Activated CD4-positive, alpha-beta T cell treated with anti-CD3 and anti-CD28 coated beads, Interleukin-2, amount 10 ng/mL, durations not matched to agents 7 days and 5 days (primary cell): ENCODE measurements at places on chromosomes 3 and 15. TPM values are rescaled to one million over a fixed set of nuclear protein-coding genes. Genes with fewer than 3 reads are reported as not detected.

DNA sequence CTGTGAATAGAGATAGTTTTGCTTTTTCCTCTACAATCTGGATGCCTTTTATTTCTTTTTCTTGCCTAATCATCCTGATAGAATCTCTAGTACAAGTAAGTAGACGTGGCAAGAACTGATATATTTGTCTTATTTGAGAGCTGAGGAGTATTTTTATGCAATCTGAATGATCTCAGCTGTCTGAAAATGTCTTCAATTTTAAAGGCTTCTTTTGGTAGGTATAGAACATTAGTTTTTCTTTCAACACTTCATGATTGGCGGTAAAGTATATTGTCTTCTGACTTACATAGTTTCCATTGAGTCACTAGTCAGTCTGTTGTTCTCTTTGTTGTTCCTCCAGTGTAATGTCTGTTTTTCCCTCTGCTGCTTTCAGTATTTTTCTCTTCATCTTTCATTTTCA, 31.3 kb downstream of the MGA start:
- no peak for DNase-seq

DNA sequence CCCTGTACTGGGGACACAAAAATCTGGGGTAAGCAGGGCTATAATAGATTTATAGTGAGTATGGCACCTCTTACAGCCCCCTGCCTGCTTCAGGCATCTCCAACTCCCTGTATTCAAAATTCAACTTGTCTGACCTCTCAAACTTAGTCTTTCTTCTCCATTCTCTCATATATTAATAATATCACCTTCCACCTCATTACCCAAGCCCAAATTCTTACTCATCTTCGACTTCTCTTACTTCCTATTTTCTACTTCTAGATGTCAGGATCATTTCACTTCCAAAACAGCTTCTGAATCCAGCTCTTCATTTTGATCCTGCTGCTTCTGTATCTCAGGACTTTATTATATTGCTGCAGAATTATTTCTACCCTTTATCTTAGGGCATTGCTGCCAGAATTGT, 290.7 kb downstream of the CHST2 start:
- DNase-seq: no peak

GRCh38 chr3:154015307-154015706, 105.9 kb upstream of the ARHGEF26 start:
- DNase-seq: no peak

DNA sequence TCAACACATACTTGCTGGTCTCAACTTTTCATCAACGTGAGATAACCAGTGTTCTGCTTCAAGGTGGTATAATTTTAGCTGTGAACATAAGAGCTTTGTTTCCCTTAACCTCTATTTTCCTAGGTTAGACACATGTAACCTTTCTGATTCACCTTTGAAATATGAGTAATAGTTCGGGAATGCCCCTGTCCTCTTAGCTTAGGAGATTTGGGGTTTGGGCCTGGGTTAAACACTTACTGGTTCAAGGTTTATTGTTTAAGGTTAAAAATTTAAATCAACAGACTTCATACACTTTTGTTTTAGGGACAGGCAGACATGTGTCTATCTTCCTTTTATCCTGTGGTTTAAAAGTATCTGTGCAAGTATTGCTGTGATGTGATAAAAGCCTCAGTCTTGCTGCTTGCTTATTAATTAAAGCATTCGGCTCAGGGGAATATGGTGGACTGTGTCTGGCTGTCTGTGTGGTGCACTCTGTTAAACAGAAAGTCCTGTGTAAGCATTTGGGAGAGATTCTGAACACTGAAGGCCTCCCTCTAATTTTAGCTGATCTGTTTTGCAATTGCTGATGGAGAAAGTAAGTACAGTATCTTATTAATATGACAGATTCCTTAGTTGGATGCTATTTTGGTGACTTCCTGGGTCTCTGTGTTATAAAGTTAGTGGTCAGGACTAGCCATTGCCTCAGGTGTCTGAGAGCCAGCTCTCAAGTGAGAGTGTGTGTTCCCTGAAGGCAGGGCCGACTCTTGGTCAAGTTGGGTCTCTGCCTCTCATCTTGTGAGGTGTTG, 81.8 kb downstream of the USP13 start:
- no peak for DNase-seq

DNA sequence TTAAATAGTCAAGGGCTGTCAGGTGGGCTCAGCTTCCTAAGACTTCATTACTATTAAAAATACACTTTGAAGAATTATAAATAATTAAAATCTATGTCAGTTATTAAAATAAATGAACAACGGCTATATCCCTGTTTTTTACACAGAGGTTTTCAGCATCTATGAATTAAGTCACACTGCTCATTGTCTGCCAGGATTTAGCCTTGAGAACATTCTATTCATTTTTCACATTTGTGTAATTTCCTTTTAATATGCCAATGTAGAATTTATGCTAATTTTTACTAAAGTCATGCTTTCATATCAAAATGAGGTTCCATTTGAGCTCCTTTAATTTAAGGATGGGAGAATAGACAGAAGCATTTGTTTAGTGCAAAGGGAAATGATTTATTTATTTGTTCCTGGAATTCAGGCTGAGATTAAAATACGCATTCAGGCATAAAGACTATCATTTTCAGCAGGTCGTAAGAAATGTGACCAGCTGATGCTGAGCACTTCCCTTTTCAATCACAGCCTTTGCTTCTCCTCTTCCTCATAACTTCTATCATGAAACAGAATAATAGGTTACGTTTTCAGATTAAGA, 345.1 kb downstream of the MFSD1 start:
- no peak for DNase-seq

DNA sequence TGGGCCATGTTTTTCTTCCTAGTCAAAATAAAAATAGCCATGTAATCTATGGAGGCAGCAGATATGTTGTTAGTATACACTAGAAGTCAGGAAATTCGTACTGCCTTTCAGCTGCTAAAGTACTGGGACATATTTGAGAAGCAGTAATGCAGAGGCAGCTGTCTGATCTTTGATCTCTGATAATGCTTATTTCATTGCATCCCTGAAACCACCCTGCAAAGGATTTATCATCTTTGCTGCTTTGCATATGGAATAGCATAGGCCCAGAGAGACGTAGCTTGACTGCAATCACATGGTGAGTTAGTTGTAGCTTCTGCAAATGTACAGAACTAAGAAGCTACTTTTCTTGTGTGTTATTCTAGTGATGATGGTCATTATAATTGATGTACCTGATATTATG, 52.4 kb downstream of the RBM6 start:
- no peak for DNase-seq

DNA sequence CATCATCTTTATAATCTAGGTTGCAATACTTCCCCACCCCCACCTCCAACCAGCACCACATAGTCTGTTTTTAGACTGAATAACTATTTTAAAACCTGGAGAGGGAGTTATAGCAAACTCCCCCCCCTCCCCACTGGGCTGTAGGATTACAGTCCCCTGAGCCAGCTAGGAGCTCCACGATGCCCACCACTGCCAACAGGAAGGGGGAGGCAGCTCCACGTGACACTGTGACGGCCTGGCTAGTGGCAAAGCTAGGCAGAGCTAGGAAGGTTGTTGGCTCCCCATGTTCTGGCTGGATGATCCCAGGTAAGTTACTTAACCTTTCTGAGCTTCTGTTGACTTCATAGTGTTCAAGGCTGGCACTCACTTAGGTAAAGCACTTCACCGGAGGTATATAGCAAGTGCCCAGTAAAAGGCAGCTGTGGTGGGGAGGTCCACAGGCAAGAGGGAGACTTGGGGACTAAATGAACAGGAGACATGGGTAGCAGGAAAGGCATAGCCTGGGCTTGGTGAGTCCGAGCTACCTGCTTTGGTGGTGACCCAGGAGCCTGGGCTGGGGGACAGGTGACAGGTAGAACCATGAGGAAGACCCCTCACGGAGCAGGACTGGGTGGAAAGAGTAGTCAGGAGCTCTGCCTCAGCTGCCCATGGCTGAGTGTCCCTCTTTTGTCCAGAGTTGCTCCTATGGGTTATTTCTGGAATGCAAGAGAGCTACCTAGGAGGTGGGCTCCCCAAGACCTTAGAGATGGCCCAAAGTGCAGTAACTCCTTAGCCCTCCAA, 4.0 kb upstream of the TBC1D21 start:
- no peak for DNase-seq

The CORO2B gene
- not detected for total RNA-seq

The CAPN3 gene
- 5.3 TPM for total RNA-seq

DNA sequence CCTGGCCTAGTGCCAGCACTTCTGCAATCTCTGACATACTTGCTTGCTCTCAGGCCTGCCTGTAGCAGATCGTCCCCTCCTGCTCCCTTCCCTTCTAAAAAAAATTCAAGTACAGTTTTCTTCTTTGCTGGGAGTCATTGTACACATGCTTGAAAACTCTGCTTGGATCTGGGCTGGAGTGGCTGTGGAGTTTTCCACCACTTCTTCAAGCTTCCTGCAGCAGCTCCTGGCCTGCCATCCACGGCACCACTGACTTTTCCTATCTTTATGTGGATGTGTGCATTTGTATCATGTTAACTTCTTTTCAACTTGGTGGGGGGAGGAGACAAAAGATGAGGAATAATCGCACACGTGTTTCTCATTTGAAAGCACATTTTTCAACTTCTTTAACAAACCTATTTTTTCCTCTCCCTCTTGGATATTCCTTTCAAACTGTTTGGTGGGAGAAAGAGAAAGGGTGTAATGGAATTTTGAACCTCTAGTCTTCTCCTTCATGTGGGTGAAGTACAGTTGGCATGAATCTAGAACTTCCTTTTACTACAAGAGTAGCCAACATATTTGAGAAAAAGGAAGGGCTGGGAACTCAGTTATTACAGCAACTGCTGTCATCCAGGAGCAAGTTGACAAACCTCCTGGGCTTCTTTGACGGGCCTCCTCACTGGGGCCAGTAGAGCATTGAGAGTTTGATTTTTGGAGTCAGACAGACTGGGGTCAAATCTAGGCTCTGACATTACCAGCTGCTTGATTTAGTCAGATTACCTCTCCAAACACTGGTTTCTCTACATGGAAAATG, 61.2 kb upstream of the LRTM1 start:
- DNase-seq: no peak
